Activated CD4-positive, alpha-beta memory T cell treated with anti-CD3 and anti-CD28 coated beads for 36 hours (primary cell): ENCODE measurements at places on chromosomes 12 and 14.

DNA sequence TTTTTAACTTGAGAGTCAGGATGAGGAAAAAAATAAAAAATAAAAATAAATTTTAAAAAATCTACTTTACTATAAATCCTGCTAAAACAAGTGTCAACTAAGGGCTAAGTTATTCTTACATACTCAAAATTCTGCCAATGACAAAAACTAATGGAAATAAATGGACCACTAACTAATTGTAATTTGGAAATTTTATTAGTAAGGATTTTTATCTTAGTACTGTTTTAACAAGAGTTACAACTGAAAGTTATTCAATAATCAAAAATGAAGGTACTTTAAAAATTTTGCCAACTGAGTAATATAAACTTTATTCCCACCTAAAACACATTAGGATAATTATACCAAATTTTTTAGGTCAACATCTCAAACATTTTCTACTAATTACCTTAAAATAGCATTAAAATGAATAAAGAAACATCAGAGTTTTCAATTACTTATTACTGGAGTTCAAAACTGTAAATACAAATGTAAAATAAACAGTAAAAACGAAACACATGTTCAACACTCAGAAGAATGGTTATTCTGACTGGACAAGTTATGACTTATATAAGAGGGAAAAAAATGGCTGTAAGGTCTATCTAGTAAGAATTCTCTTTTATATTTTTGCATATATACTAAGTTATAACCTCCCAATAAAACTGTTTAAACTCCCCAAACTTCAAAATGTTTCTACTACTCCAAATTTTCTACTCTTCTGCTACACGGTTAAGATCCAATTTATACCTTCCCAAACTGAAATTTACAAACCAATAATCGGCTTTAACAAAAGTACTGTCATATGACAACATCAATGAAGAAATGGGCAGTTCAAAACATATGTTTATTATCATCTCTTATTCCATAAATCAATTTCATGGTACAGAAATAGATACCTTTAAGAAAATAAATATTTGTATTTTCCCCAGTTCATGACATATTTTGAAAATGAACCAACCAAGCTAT is 2.7 kb downstream of the HECTD1 start:
- no peak for DNase-seq

GRCh38 chr12:54479421-54479820 is 6.0 kb upstream of the GTSF1 start:
- no peak for DNase-seq

DNA sequence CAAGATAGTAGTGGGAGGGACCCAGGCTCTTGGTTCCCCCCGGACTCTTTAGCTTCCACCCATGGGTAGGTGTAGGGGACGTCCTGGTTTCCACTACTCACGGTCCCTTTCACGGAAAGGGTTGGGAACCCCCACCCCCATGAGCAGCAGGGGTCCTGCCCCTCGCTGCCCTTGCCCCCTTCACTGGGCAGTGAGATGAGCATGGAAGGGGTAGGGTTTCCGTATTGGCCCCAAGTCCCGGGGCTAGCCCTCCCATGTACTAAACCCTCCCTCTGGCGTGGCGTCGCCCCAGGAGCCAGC is 12.7 kb downstream of the AGAP2 start:
- no peak for DNase-seq

GRCh38 chr12:2233034-2233433 is 180.2 kb downstream of the CACNA1C start:
- DNase-seq, result no peak

- no peak for DNase-seq
Measured at GRCh38 chr14:103347091-103347815, 13.2 kb downstream of the EIF5 start.

GRCh38 chr12:9692909-9693308 is 23.4 kb downstream of the CLEC2D start:
- no peak for DNase-seq

DNA sequence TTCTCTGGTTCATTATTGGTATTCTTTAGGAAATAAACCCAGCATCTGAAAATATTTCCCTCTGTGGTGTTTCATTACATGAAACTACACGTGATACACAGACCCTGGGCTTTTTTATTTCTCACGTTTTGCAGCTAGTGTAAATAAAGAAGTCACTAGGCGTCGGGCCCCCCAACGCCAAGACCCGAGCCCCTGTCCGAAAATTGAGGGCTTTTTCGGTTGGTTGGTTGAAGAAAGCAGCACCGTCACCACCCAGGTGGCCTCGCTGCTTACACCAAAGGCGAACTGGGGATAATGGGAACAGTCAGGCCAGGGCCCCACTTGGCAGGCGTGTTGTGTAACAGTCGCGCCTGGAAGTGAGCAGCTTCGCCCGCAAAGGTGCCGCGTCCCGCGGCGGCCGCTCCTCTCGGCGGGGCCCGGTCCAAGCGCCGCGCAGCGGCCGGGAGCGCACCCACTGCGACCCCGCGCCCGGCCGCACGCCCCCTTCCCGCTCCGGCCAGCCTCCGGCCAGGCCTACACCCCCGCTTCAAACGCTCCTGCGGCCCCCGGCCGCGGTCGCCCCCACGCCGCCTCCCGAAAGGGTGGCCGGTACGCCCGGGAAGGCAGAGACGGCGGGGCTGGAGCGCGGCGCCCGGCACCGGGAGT is 1.2 kb downstream of the DUSP16 start:
- DNase-seq, result peak; percentile 59

DNA sequence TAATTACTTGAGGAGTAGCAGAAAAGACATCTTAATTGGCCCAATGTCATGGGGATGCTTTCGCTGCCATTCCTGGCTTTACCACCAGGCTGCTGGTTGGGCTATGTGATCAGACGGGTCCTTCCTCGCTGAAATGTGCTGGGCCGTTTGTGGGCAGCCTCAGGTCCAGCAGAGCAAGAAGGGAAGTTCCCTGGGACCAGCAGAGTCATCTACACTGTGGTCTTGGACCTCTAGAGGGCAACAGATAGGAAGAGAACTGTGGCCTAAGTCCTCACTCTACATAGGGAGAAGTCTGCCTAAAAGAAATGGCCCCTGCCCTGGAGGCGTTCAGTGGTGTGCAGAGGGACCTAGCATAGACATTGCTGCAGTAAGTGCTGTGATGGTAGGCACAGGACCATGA is 10.9 kb downstream of the EVL start:
- DNase-seq, result peak; percentile 73

GRCh38 chr12:49212572-49212971 is 23.7 kb upstream of the TUBA1A start:
- DNase-seq, result no peak

DNA sequence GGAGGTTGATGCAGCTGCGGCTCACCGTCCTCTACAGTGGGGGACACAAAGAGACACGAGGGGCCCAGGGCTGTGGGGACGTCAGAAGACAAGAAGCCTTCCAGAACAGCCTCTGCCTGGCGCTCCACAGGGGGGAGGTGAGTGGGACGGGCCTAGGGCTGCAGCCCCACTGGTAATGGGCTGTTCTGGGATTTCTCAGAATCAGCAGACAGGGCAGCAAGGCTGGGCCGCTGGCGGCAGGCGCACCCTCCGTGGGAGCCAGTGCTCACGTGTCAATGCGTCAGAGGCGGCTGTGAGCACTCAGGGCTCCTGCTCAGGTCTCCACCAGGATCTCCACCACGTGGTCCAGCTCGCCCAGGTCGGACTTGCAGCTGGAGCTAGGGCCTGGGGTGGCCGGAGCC is 10.0 kb downstream of the CDCA4 start:
- no peak for DNase-seq

- no peak for DNase-seq
Measured at GRCh38 chr12:76199808-76200207, 115.3 kb upstream of the NAP1L1 start.

GRCh38 chr12:1696800-1697199 is 5.9 kb downstream of the ADIPOR2 start:
- DNase-seq, result no peak

DNA sequence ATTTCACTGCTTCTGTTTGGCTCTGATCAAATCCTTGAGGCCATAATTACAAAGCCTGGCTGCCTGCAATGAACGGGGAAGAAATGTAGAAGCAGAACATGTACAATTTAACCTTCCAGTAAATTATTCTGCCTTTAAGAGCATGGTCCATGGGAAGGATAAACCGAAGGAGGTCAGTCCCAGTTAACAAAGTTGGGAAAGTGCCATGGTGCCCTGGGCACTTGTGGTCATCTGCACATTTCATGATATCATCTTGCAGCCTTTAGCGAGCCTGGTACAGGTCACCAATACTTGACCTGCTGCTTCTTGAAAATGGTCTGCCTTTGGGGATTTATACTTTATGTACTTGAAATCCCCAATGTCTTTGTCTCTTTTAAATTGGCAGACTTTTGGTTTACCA is 175.9 kb upstream of the KITLG start:
- no peak for DNase-seq

DNA sequence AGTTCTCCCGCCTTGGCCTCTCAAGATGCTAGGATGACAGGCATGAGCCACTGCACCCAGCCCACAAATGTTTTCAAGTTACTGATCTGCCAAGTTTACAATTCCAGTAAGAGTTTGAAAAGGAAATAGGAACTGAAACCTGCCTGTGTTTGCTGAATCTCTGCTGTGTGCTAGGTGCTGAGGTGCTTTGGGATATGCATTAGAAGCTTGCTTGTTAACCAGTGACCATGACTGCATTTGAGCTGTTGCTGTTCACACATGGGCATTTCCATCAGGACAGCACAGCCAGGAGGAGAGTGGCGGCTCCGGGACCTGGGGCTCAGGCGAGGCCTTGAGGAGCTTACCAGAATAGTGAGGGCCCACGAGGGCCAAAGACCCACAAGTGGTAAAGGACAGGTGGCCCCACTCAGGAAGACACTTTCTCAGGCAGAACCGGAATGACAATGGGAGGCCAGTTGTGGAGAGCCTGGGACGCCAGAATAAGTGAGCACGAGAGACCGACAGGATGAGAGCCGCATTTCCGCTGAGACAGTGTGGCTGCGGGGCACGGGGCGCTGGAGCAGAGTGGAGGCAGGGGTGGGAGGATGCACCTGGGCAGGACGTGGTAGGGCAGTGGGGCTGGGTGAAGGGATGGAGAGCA is 54.5 kb upstream of the MMP17 start:
- DNase-seq, result peak; percentile 44

DNA sequence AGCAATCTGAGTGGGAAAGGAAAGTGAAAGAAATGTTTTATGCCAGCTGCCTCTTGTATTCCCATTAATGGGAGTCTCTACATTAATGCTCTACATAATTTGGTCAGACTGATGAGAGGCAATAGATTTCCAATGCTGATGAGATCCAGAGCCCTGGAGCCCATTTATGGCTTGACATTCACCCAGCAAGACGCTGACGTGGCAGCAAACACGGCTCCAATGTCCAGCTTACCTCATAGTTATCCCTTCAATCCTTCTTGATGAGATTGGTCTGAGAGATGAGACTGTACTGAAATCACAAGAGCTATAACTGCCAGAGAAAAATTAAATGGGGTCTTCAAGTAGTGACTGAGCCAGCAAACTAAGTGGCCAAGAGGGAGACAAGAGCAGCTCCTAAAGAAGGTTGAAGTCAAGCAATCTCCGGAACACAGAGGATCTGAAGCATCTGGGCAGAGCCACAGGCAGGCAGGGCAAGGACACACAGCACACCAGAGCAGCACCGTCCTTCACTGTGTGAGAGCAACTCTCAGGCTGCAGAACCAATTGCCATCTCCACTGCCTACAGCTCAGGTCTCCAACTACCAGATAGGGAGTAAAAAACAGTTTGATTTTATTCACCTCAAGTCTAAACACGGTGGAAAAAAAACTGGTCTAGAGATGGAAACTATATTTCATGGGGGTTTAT is 7.3 kb upstream of the MYO1A start:
- DNase-seq, result no peak

GRCh38 chr14:49306152-49306751 is 279.9 kb downstream of the RPS29 start:
- DNase-seq, result no peak

DNA sequence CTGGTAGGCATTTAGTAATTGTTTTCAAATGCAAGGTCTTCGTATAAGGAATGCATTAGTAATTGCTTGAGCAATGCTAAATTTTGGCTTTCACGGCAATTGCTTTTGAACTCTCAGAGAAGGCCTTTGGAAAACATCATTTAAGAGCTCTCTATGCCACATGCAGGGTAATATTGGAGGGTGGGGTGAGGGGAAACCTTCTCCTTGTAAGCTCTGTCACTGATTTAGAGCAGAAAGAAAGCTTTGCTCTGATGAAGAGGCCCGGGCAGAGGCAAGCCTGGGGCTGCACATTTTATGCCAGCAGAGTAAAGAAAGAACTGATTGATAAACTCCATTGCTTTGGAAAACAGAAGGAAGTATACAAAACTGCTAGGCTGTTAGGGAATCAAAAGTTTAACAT is 70.9 kb downstream of the TRIM9 start:
- no peak for DNase-seq

DNA sequence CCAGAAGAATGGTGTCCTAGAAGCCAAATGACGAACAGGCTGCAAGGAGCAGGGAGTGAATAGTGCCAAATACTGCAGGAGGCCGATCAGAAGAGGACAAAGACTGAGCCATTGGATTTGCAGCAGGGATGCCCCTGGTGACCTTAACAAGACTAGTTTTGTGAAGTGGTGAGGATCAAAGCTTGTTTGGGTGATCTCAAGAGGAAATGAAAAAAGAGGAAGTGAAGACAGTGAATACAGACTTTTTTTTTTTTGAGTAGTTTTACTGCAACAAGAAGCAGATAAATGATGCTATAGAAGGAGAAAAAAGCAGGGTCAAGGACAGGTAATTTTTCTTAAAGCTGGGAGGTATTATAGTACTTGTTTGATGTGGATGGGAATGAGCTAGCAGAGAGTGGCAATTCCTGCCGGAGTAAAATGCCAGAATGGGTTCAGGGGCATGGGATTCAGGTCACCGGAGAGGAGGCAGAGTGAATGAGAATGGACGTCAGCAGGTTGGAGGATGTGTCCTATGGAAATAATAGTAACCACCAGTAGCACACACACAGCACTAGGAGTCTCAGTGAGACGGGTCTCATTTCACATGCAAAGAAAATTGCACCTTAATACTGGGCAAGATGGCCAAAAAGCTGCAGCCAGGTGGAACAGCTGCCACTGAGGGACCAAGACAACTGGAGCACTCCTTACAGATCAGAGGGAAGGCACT is 345.8 kb upstream of the CCDC196 start:
- no peak for DNase-seq

DNA sequence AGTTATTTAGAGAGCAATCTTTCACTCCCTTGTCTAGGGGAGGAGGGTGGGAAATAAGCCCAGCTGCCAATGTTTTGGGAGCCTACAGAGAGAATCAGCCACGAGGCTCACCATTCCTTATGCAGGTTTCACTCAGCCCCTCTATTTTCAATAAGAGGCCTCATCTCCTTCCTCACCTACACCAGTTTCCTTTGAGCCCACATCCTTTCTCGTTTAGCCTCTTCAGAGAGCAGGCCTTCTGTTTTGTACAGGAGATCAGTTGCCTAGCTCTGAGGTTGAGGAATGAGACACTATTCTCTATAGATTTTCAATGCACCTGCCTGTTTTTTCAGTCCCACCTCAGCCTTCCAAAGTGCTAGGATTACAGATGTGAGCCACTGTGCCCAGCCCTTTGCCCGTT is 17.9 kb downstream of the SNAPC1 start:
- peak; percentile 27 for DNase-seq

- no peak for DNase-seq
Measured at GRCh38 chr12:80763874-80764273, 47.2 kb downstream of the MYF5 start.

- DNase-seq, result no peak
Measured at GRCh38 chr12:68839183-68840147, 31.5 kb downstream of the MDM2 start.

- no peak for DNase-seq
Measured at GRCh38 chr12:48084066-48084465, 21.8 kb downstream of the SENP1 start.

GRCh38 chr12:66978802-66979201 is 290.4 kb upstream of the CAND1 start:
- peak; percentile 16 for DNase-seq

- no peak for DNase-seq
Measured at GRCh38 chr14:105986894-105987284, 460.5 kb downstream of the TMEM121 start.

GRCh38 chr12:117093918-117094630 is 5.1 kb downstream of the TESC start:
- no peak for DNase-seq
